Mammary epithelial cell (primary cell): ENCODE measurements at places on chromosomes 7 and 10.

DNA sequence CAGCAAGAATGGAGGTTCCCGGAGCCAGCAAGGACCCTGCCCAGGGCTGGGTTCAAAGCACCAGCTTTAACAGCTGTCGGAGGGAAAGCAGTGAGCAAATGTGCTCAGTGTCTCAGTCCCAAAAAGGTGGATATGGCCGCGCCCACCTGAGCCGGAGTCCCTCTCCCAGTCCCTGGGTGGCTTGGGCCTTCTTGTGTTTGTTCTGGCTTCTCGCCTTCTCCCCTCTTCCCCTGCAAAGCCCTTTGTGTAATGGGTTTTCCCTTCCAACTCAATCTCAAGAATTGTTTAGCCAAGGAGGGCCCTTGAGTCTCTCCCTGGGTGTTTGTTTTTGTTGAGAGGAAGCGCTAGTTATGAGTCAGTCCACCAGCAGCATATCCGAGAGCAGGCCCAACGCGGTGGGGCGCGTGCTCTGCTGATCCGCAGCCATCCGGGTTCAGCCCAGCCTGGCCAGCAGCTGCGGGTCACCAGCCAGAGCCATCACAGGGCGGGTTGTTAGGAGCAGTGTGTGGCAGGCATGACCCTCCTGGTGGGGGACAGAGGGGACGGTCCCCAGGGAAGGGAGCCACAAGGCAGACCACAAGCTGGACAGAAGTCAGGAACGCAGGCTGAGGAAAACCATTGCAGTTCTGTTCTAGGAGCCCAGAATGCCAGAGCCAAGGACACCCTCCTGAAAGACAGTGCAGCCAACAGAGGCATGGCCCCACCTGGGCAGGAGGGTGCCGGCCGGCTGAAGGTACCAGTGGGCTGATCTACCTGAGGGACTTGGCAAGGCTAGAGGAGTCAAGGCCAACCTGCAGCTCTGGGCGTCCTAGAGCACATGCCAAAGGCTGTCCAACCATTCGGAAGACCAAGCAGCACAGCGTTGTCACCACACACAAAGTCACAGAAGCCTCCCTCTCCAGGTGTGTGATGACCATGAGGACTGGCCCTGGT lies 21.3 kb downstream of the CALML3 start:
- peak; percentile 48 for DNase-seq

DNA sequence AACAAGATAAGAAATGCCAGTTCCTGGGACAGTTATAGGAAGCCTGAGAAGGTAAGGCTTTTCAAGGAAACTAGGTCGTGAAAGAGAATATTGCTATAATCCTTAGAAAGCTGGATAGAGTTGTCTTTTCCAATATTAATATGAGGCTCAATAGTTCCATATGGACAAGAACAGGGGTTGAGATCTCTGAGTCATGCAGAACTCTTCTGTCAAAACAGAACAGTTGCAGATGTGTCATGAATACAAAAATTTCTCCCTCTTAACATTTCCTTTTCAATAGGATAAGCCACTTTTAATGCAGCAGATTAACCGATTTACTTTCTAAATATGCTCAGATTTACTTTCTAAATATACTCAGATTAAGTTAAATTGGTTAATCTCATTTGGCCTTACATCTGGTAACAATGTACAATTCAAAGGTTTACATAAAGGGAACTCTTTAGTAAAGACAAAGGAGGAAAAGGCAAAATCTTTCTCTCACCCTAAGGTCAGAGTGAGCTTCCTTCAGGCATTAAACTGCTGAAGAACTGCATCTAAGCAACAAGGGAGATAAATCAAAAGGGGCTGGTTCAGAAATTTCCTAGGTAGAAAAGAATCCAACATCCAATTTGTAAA lies 104.7 kb upstream of the PCDH15 start:
- DNase-seq, result no peak

DNA sequence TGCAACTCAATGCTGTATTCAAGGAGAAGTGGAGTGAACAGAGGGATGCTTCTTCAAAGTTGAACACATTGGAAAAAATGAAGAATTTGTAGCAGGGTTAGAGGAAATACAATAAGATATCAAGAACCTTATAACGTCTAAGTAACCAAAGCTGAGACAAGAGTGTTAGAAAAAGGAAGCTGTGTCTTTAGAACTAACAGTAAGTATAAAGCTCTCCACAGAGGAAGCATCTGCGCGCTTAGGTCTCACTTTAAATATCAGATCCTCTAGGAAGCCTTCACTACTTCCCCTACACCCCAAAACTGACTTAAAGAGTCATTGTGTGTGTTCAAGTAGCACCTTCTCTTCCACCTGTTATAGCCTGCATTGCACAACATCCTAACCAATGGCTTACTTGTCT lies 43.0 kb downstream of the CH25H start:
- DNase-seq, result no peak

- no peak for DNase-seq
Observed at GRCh38 chr7:94602181-94602580, 53.8 kb downstream of the SGCE start.

GRCh38 chr10:60137292-60137992 lies 231.1 kb upstream of the CCDC6 start:
- DNase-seq, result no peak

DNA sequence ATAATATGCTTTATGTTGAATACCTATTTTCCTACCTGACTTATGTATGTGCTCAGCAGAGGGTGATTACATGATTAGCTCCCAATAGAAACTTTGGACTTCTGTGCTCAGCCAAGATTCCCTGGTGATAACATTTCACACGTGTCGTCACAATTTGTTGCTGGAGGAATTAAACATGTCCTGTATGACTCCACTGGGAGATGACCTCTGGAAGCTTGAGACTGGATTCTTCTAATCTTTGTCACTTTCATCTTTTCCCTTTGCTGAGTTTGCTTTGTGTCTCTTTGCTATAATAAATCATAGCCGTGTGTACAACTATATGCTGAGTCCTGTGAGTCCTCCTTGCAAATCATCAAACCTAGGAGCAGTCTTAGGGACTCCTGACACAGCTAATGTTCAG lies 120.9 kb upstream of the LRRTM3 start:
- DNase-seq, result no peak

- no peak for DNase-seq
Observed at GRCh38 chr7:151423936-151424335, 14.1 kb upstream of the WDR86 start.

DNA sequence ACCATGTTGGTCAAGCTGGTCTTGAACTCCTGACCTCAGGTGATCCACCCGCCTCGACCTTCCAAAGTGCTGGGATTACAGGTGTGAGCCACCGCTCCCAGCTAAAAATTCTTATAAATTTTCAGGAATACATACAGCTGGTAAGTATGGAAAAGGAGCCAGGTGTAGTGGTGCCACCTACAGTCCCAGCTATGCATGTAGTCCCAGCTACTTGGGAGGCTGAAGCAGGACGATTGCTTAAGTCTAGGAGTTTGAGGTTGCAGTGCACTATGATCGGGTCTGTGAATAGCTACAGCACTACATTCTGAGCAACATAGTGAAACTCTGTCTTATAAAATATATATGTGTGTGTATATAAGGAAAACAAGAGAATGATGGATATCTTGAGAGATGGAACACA lies 19.0 kb downstream of the LDB1 start:
- no peak for DNase-seq

GRCh38 chr10:98463016-98463415 lies 16.3 kb upstream of the HPS1 start:
- DNase-seq, result no peak

DNA sequence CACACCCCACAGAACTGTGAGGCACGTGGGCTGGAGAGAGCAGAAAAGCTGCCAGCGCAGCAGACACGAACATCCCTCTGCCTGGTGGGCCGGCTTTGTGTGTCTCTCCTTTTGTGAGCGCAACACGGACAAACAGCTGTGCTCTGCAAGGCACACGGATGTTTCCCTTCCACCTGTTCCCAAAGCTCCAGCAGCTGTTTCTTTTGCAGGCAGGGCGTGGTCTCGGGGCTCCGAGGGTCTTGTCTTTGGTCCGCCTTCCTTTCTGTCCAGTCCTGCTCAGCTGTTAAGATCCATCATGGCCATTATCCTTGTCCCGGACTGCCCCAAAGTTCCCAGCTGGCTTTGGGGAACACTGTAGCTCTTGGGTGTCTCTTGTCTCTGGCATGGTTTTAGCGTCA lies 32.7 kb upstream of the SH2B2 start:
- no peak for DNase-seq

DNA sequence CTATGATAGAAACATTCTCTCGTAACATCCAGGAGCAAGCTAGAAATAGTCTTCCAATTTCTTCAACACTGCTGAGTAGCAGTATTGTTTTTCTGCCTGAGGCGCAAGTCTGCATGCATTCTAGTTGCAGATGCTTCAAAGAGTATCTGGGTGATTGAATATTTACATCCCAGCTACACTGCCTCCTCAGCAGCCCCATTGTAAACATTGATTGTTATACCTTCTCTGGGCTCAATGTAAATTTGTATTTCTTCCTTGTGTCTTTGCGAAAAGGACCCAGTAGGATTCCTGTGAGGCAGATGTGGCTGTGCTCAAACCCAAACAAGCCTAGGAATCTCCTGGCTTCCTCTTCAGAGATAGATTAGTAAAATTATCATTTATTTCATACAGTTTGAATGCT lies 320.7 kb downstream of the CDC14C start:
- no peak for DNase-seq

DNA sequence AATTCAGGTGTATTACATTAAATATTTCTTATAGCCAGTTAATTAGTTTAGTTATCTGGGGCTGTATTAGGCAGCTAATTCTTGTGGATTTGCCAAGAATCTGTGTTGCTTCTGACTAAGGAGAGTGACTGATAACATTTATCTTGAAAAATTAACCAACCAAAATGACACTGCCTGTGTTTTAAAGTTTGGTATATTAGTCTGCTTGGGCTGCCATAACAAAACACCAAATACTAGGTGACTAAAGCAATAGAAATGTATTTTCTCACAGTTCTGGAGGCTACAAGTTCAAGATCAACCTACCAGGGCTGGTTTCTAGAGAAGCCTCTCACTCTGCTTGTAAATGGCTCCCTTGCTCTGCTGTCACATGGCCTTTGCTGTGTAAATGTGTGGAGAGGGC lies 12.9 kb downstream of the EXOC4 start:
- no peak for DNase-seq

DNA sequence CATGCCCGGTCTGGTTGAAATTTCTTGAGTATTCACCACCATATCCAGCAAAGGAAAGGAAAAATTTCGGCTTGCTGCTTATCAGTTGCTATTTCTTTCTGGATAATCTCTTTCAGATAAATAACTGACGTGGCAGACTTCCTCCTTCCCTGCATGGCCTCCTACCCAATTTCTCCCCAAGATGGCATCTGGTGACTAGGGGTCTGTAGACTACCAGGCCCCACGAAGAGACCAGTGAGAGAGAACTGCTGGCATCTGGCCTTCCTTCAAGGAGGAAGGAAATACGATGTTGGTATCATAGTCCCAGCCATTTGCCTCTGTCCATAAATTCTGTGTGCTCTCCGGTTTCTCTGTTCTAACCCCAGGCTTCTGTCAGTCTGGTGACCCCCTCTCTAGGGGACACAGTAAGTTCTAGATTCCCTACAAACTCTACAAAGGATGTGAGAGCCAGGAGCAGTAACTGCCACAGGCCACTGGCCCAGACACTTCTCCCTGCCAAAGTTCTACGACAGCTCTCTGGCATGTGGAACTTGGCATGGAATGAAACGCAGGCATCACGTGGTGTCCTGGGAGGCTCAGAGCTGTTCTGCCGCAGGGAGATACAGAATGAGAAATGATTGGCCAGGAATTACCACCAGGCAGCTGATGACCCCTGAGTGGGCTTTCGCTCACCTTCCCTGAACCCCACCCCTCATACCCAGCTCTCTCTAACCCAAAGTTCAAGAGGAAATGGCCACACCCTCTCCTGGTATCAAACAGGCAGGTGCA lies 30.0 kb upstream of the MSRB2 start:
- DNase-seq, result peak; percentile 46

- DNase-seq, result no peak
Observed at GRCh38 chr10:102153093-102153620, 968 bp downstream of the NOLC1 start.

DNA sequence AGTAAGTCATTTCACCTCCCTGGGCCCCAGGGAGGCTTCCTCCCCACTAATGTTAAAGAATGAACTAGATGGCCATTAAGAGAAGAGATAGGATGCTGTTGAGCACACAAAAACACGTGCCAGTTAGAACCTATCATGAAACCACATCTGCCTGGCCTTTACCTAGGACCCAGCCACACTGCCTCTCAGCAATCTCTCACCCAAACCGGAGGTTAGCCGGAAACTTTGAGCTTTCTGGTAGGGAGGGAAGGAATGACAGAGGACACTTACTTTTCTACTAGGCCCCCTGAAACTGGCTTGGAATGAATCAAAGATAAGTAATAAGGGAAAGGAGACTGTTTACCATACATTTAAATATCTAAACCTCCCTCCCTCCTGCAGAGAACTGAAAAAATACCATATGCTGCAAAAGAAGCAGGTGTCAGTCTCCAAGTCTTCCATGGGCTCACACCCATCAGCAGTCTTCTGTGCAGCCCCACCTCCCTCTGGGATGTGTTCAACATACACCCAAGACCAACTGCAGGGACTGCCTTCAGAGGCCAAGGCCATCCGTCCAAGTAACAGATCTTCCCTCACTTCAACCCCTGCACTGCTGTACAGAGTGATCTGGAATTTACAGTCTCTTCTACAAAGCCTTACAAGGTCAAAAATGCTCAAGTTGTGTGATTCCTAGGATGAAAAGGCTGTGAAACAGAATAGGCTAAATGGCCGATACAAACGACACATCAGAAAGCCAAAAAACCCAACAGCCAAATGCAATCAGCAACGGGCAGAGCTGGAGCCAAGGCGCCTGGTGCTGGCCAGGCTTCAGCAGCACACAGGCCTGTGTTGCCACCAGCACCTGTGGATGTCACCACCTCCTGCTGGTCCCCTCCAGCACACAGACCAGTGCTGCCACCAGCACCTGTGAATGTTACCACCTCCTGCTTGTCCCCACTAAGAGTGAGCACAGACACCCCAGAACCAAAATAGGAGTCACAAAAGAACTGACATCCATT lies 42.4 kb downstream of the SORBS1 start:
- DNase-seq, result no peak

DNA sequence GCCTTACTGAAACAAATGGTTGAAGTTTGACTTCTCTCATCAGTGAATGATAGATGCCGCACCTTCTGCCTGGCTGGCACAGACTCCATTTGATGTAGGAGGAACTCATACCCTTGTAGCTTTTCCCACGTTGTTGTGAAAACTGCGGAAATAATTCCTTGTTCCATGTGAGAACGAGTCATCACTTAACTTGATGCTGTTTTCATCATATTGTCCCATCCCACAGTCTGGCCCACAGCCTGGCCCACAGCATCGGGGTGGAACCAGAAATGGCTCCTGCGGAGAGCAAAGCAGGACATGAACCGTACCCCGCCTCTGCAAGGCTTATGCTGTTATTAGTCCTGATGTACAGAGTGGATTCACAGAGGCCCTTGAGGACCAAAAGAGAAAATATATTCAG lies 587.0 kb downstream of the SDK1 start:
- DNase-seq, result no peak

GRCh38 chr10:71772832-71773220 lies 494 bp downstream of the VSIR start:
- peak; percentile 12 for DNase-seq

- DNase-seq, result no peak
Observed at GRCh38 chr10:127884501-127884900, 8.2 kb downstream of the CLRN3 start.

DNA sequence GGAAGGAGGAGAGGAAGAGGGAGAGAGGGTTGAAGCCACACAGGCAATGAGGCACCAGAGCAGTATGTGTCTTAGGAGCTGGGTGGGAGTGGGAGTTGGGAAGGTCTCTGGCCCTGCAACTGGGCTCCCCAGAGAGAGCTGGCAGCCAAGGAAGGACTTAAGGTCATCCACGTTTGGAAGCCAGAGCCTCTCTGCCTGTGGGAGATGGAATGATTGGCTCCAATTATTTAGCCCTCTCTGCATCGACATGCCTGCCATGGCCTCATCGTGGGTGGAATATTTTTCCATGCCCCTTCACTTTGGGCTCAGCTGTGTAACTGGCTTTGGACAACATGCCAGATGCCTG lies 478.5 kb downstream of the RPS24 start:
- no peak for DNase-seq
